Right renal pelvis (tissue), 4 donors: ENCODE measurements at places on chromosomes 7 and 10. TPM values are rescaled to one million over a fixed set of nuclear protein-coding genes. Genes with fewer than 3 reads are reported as not detected.

GRCh38 chr10:132606031-132606491, 68.5 kb downstream of the INPP5A start:
- DNase-seq: no peak

DNA sequence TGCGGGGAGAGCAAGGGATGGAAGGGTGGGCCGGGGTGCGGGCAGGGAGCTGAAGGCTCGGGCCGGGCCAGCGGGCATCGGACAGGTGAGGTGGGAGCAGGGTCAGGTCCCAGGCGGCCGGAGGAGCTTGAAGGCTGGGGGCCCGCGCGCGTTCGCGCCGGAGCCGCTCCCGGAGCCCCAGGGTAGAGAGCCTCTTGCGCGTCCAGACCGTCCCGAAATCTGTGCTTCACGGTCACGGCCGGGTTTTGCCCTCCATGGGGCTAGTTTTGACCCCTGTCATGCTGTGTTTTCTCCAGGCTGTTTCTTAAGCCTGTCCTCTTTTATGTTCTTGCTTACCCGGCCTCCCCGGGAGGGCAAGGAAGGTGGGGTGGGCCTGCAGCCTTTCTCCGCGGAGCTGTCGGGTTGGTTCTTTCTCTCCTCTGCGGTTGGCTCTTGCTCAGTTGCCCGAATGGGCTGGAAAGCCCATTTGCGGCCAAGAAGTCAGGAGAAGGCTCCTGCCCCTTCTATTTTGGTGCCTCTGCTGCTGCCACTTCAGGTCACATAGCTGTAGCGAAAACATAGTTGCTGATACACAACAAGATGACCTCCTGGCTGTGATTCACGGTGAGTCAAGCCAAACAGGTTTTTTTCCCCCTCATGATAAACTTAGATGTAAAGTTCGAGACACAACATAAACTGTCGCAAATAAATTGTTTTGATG, 650 bp downstream of the UBE2D1 start:
- no peak for DNase-seq

- no peak for DNase-seq
These were observed 56.3 kb upstream of the ZEB1 start for GRCh38 chr10:31262672-31263071.

DNA sequence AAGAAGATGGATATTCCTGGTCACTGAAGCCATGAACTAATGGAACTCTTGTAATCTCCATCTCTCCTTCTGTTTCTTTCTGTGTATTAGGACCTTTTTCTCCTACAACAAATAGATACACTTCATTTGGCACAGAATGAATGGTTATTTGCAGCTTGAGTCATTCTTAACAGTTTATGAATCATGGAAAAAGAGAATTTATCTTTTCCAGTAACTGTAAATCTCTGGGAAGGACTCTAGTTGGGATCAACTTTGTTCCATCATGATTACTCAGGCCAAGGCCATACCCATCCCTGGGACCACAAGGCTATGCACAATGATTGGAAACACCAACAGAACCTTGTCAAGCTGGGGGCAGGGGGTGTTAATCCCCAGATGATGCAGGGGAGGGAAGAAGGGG, 36.1 kb upstream of the MDFIC start:
- no peak for DNase-seq

DNA sequence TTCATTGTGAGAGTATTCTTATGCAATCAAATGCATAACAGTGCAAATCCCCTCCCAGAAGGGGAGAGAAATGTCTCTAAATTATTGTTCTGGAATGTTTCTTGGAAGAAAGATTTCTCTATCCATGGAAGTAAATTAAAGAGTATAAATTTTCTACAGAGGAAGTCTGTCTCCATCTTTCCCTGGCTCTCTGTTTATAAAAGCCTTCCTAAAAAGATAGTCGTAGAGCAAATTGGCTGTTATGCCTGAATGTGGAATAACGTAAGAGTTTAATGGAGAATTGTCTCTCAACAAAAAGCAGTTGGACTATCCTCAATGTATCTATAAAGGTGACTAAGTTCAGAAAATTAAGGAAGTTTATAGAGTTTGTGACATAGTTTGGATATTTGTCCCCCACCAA, 76.3 kb downstream of the GNAT3 start:
- DNase-seq: no peak

- no peak for DNase-seq
These were observed 9.5 kb upstream of the C10orf95 start for GRCh38 chr10:102460836-102461186.

- DNase-seq: no peak
These were observed 358.2 kb downstream of the FGFR2 start for GRCh38 chr10:121240011-121240410.

- no peak for DNase-seq
These were observed 39.9 kb downstream of the RAMP3 start for GRCh38 chr7:45197461-45197860.

GRCh38 chr7:132656846-132657776, 80.8 kb upstream of the PLXNA4 start:
- no peak for DNase-seq

- no peak for DNase-seq
These were observed 156.1 kb upstream of the STEAP4 start for GRCh38 chr7:88462799-88463198.

GRCh38 chr10:71978476-71978875, 14.3 kb downstream of the CHST3 start:
- no peak for DNase-seq

Gene ATOH7
- 1.3 TPM for polyA plus RNA-seq

Gene ASZ1
- polyA plus RNA-seq: not detected

Gene CALHM3
- polyA plus RNA-seq: 0.10 TPM

Gene ARHGEF5
- polyA plus RNA-seq: 20.2 TPM

Gene ELN
- 152 TPM for polyA plus RNA-seq

Gene AQP1
- 238 TPM for polyA plus RNA-seq
